ENCODE measurements at places on chromosomes 2 and 18. TPM values are rescaled to one million over a fixed set of nuclear protein-coding genes. Genes with fewer than 3 reads are reported as not detected.

ACADL gene
- 21.3 TPM for total RNA-seq

ARHGAP28 gene
- total RNA-seq, result 8.0 TPM

AKAIN1 gene
- not detected for total RNA-seq

MYO5B gene
- 1.3 TPM for total RNA-seq

PLA2R1 gene
- 13.2 TPM for total RNA-seq

LOXHD1 gene
- 0.33 TPM for total RNA-seq

PREB gene
- 52.6 TPM for total RNA-seq

CIAO1 gene
- 127 TPM for total RNA-seq

ADAM17 gene
- total RNA-seq, result 38.3 TPM

COLEC11 gene
- 3.1 TPM for total RNA-seq
